Foreskin melanocyte (primary cell): ENCODE measurements at places on chromosomes 4 and X.

DNA sequence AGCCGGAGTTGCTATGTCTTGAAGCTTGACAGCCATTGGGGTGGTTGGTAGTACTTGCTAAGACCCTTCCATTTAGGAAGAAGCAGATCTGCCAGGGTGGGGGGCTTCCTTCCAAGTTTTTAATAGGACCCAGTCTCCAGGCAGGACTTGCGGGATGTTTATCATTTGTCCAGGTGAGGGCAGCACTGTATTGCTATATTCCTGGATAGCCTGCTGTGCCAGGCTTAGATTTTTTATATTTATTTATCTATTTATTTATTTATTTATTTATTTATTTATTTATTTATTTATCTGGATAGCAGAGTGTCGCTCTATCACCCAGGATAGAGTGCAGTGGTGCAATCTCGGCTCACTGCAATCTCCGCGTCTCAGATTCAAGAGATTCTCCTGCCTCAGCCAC lies 87.4 kb upstream of the CT45A1 start:
- DNase-seq: no peak

DNA sequence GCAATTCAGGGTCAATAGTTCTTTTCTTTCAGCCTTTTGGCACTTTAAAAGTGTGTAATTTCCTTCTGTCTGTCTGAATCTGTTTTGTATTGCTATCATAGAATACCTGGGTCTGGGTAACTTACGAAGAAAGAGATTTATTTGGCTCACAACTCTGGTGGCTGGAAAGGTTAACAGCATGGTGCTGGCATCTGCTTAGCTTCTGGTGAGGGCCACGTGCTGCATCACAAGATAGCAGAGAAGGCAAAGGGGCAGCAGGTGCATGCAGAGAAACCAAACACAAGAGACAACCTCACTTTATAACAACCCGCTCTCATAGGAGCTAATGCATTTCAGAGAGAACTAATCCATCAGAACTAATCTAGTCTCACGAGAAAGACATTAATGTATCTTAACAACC lies 18.8 kb downstream of the RGN start:
- DNase-seq: no peak

GRCh38 chr4:57443308-57443707 lies 333.1 kb upstream of the IGFBP7 start:
- DNase-seq: no peak

DNA sequence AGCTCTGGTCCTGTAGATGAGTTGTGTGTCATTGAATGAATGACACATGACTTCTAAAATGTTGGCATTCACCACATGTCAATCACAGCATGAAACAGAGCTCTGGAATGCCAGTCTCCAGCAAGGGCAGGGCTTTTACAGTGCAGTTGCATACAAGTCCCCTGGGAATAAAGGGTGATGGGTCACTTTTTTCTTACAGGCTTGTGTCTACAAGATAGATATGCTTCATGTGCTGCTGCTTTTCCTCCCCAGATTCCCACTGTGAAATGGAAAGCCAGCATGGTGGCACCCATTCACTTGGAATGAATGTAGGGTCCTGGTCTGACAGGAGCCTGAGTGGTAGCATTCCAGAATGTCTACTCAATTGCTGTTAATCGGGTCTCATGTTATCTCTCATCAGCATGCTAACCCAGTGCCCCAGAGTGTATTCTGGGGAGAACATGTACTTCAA lies 159.1 kb upstream of the KIT start:
- DNase-seq: peak; percentile 24

GRCh38 chr4:89570931-89571330 lies 263.3 kb upstream of the GPRIN3 start:
- DNase-seq: no peak

GRCh38 chrX:67523932-67524331 lies 19.9 kb upstream of the AR start:
- no peak for DNase-seq

DNA sequence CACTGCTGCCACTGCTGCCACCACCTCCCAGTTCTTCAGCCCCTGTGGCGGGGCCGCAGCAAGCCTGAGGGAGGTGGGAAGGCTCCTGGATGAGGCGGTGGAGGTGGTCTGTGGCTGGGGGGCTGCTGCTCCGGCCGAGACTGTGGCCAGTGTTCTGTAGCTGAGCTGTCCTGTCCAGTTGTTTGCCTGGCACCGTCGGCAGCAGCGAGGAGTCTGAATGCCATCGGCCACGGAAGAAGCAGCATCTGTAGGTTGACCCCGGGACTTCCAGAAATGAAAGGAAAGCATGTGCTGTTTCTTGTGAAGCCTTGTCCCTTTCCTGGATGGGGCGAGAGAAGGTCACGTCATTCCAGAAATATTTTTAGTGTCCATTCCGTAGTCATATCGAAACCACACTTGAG lies 3.3 kb downstream of the C4orf54 start:
- DNase-seq: peak; percentile 86

DNA sequence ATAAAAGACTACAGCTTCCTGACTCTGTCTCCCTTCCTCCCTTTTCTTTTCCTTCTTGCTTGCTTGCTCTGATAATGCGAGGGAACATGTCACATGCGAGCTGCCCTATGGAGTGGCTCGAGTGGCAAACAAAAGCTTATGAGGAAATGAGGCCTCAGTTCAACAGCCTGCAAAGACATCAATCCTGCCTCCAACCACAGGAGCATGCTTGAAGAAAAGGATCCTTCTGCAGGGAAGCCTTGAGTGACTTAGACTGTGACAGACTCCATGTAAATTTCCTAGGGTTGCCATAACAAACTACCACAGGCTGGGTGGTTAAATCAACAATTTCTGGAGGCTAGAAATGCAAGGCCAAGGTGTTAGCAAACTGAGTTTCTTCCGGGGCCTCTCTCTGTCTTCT lies 152.5 kb downstream of the NR3C2 start:
- no peak for DNase-seq

DNA sequence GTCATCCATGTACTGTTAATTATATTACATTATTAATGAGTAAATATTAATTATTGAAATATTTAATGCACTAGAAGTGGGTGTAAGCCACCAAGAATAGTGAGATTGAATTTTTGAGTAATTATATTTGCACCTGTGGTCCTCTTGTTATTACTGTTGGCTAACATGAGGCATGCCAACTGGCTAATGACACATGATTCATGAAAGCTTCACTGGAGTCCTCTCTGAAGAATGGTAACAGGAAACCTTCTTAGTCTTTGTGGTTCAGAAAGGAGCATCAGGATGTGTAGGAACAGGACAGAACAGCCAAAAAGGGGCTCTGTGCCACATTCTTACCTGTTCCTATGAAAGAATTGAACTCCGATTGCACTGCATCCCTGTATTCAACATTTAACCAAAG lies 65.2 kb downstream of the SLC4A4 start:
- no peak for DNase-seq

DNA sequence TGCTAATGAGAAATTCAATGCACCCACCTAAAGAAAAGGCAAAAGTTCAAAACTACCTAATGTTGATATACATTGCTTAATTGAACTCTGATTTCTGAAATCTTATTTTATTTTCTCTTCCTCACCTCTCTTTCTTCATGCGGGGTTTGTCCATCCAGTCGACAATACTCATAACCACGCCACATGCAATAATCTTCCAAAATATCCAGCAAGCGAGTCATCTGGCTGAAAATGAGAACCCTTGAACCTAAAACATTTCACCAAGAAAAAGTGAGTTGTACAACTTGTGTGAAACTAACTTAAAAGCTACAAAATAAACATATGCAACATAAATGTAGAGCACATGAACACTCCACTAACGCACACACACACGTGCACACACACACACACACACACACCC lies 26.7 kb downstream of the SMARCA1 start:
- no peak for DNase-seq

DNA sequence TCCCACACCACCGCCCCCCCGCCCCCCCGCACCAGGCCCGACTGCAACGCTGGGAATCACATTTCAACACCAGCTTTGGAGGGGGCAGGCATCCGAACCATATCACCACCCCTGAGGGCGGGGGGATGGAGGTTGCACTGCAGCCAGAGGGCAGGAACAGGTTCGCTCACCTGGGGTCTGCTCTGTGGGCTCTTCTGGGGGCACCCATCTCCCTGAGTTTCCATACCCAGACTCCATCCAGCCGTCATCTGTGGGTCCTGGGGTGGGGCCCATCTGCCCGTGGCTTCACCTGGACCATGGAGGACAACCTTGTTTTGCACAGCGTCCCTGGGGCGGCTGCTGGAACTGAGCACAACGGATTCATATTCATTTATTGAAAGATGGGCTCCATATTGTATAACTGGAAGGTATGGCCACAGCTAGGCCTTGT lies 6.9 kb downstream of the PSAPL1 start:
- no peak for DNase-seq
